ENCODE measurements at places on chromosomes 12 and 14.

GRCh38 chr14:52834440-52834842 lies 43.0 kb upstream of the GNPNAT1 start:
- DNase-seq: no peak

DNA sequence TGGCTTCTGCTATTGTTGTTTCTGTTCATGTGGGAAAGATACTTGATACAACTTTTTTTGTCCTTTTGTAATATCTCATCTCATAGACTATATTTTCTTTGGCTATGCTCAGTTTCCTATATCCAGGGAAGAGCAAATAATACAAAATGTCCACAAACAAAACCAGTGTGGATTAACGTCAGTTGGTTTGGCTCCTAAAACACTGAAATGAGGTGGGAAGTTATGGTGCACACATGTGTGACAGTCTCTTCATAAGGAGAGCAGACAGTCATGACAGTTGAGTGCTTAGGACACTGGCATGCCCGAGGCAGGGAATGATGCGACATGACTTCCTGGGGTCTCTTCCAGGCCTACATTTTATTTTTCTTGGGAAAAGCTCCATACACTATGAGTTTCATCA lies 27.5 kb downstream of the RHOJ start:
- no peak for DNase-seq

DNA sequence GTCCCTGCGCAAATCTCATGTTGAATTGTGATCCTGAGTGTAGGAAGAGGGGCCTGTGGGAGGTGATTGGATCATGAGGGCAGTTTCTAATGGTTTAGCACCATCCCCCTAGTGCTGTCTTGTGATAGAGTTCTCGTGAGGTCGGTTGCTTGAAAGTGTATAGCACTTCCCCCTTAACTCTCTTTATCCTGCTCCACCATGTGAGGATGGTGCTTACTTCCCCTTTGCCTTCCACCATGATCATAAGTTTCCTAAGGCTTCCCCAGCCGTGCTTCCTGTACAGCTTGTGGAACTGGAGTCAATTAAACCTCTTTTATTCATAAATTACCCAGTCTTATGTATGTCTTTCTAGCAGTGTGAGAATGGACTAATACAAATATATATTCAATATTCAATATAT lies 303.7 kb upstream of the SEL1L start:
- DNase-seq: no peak

- DNase-seq: no peak
Measured at GRCh38 chr14:34302654-34303053, 159.4 kb downstream of the SPTSSA start.

- no peak for DNase-seq
Measured at GRCh38 chr12:81573228-81573627, 185.9 kb downstream of the PPFIA2 start.

- DNase-seq: no peak
Measured at GRCh38 chr14:59342516-59343484, 122.4 kb downstream of the GPR135 start.

- no peak for DNase-seq
Measured at GRCh38 chr12:123363390-123363739, 1.3 kb downstream of the SBNO1 start.

DNA sequence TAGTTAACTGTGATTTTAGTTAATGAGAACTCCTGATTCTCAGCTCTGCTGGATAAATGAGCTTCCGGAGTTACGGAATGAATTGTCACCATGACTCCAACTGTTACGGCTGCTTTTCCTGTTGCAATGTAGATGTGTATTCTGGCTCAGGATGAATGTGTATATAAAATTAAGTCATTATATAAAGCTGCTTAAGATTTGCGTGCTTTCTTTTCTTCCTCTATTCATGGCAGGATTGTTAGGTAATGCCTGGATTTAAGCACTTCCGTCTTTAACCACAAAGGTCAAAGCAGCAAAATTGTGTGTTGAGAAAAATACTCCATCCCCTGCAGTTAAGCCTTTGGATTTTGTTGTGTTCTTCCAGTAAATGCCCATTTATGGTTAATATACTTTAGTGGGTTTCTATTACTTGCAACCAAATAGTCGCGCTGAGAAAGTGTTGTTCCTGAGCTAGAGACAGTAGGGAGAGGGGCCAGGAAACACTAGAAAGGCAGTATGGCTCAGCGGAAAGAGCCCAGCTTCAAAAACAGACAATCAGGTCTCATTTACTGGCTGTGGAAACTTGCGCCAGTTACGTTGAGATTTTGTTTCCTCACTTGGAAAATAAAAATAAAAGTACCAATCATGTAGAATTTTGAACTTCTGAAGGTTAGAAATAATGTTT lies 9.4 kb upstream of the CCDC175 start:
- DNase-seq: no peak

GRCh38 chr14:69726761-69727511 lies 40.0 kb upstream of the SRSF5 start:
- DNase-seq: peak; percentile 61

- DNase-seq: peak; percentile 11
Measured at GRCh38 chr14:24612196-24612595, 2.7 kb upstream of the GZMH start.

DNA sequence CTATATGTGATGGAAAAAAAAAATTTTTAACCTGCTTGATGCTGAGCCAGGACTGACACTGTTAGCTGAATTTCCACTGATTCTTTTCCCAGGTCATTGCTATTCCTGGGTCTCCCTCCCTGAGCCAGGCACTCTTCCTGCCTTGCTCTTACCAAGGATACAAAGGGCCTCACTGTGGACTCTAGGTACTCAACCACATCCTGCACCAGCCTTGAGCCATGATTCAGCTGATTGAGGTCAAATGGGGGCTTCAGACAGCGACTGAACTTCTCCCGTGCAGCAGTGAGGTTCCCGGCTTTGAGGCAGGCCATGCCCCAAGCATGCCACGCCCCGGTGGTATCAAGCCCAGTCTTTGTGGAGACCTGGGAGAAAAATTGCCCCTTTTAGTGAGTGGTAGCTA lies 54.3 kb downstream of the ZFYVE26 start:
- DNase-seq: no peak

- DNase-seq: no peak
Measured at GRCh38 chr14:74713395-74713735, 421 bp downstream of the FCF1 start.

DNA sequence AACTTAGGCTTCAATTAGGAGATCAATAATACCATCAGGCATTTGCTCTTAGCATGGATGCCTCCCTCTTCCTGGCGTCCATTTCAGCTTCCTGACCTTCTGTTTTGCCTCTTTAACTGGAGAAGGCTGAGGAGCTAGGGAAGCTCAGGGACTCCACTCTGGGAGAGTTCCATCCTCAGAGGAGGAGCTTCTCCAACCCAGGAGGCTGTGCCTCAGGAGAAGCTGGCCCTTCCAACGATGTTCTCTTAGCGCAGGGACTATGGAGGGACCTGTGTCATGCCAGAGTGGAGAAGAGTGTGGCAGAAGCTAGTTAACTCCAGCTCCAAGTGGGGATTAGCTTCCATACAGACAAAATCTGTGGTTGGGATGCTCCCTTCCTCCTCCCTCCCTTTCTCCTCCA lies 58.0 kb downstream of the KCNA5 start:
- no peak for DNase-seq

- no peak for DNase-seq
Measured at GRCh38 chr12:4806439-4807115, 86.4 kb downstream of the GALNT8 start.

DNA sequence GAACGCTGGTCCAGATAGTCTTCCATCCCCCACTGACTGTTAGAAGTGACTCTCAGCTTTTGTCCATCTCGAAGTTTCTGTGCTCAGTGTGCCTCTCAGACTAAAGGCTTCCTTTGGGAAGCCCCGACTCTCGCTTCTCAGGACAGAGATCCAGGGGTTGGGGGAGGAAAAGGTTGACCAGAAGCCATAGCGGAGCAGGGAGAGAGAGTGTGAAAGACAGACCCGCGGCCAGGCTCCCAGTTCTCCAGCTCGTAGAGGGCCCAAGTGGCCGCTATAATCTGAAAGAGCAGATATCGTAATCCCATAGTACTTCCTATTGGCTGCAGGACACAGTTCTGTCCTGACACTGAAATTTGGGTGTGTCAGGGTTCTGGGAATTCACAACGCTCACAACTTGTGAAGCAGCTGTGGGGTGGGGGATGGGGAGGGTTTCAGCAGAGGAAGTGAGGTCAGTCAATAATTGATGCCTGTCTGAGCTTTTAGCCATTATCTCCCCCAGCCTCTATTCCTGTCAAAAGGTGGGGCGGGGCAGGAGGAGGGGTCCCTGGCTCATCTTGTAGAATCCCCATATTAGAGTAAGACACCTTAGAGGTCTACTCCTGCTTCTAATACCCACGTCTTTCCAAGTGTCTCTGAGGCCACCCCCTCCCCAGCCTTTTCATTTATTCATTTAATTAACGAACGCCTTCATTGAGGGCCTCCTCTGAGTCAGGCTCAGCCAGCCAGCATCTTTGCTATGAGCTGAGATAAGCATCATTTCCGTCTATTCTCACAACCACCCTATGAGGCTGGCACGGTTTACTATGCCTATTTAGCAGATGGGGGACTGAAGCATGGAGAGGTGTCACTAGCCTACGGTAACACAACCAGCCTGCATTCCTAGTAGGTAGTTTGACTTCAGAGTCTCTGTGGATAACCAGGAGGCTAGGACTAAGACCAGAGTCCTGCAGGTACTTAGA lies 1.6 kb upstream of the ACVRL1 start:
- no peak for DNase-seq

DNA sequence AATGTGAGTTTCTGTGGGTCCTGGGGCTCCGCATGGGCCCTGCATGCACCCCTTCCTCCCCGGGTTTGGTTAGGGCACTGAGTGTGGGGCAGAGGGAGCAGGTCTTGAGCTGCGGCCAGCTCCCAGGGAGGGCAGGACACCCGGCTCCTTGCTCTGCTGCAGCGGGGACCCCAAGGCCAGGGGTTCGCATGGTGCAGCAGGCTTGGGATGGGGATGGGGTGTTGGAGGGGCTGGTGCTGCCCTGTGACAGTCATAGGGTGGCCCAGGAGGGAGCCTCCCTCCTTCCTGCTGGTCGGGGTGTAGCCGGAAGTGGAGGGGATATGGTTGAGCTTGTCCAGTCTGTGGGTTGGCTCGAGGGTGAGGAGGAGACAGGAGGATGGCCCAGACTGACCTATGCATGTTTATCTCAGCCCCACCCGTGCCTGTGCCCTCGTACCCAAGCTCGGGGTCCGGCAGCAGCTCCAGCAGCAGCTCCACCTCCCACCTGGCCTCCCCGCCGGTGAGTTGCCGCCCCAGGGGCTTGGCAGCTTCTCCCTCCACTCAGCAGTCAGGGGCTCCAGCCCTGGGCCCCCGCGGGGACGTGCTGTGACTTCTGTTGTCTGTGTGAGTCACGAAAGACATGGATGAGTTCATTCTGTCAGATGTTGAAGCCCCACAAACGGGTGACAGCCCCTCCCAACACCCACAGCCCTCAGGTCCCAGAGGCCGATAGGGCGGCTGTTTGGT lies 16.0 kb downstream of the ULK1 start:
- no peak for DNase-seq

DNA sequence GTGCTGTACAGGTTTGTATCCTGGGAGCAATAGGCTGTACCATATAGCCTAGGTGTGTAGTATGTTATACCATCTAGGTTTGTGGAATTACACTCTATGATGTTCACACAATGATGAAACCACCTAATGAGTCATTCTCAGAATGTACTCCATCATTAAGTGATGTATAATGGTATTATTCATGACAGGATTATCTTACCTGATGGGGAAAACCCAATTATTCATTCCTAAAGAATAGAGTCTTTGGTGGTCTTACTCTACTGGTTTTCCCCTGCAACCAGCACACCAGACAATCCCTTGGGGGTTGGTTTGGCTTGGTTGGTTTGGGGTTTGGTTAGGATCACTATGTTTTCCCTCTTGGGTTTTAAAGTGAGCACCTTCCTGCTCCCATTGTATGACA lies 12.6 kb upstream of the OR10P1 start:
- DNase-seq: no peak

DNA sequence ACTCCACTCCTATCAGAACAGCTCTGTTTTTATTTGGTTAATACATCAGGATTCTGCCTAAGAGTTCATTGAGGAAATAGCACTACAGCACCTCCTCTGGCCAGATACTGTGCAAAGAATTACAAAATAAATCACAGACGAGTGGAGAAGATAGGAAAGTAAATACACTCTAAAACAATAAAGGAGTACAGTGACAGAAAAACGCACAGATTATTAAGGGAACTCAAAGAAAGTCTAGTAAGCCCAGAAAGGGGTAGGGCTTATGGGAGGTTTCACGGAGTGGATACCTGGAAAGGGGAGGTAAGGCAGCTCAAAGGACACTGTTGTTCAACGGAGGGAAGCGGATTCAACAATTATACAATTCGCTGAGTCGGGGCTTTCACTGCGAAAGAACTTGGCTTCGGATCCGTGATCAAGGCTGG lies 5.5 kb downstream of the OR10AD1 start:
- peak; percentile 70 for DNase-seq

DNA sequence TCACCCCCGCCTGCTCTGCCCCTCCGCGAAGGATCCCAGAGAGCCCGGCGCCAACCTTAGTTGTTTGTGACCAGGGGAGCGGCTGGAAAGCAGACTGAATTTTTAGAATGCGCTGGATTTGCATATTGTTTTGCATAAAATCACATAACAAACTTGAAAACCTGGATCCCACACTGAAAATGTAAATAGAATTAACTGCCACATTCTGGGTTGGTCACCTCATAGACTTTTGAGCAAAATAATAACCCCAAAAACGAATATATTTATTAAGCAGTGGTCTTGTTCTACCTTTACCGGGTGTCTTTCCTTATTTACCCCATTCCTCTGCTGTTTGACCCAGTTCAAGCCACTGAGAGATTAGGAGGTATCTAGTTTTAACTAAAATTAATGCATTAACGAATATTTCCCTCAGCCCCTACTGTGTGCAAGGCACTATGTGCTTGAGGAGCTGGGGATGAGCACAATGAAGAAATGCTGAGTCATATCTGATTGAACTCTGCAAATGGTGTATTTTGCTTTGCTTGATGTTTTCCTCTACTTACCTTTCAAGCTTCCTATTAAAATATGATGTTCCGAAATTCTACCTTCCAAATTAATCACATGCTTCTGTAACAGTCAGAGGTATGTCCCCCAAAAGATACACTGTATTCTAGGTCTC lies 438 bp upstream of the EGLN3 start:
- DNase-seq: no peak
